CD4-positive, alpha-beta T cell treated with Interleukin-17A for 1 hour (primary cell): ENCODE measurements at places on chromosomes 7 and 10.

DNA sequence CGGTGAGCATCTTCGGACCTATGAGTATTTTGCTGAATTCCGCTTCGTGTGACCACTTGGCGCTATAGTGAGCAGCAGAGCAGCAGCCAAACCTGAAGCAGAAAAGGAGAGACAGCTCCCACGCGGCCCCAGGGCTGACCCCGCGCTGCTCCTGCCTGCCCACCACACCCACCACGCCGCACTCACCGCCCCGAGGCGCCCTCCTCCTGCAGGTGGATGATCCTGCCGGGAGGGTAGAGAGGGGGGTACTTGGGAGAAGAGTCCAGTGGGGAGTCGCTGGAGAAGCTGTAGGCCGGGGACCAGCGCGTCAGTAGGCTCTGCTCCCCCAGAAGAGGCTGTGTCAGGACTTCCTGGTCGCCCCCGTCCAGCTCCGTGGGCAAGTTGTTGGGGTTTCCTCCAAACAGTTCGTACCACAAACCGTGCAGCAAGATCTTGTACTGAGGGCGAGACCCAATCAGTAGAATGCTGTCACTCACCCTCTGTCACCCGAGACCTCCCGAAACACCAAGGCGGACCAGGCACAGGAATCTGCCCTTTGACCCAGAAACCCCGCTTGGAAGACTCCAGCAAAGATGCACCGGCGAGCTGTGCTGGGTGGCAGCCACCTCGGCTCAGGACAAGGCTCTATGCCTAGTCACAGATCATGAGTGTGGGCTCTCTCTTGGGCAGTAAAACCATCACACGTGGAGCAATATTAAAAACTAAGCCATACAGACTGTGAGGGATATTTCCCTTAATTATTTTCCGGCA lies 37.6 kb downstream of the DAGLB start:
- no peak for DNase-seq

DNA sequence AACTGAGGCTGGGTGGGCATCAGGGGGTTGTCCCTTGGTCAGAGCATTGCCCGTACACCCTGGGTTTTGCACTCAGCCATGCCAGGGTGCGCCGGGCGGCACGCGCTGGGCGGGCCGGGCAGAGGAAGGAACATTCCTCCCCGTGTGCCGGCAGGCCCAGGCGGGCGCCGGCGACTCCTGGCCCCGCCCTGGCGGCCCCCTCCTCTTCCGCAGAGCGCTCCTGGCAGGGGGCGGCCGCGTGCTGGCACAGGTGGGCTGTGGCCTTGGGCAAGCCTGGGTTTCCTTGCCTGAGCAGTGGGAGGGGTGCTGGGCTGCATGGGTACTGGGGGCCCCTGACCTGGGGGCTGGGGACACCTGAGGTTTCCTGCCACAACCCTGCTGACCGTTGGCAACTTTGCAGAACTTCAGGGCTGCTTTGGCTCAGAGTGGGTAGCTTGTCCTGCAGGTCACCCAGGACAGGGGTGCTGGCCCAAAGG lies 3.9 kb downstream of the LFNG start:
- DNase-seq: no peak

DNA sequence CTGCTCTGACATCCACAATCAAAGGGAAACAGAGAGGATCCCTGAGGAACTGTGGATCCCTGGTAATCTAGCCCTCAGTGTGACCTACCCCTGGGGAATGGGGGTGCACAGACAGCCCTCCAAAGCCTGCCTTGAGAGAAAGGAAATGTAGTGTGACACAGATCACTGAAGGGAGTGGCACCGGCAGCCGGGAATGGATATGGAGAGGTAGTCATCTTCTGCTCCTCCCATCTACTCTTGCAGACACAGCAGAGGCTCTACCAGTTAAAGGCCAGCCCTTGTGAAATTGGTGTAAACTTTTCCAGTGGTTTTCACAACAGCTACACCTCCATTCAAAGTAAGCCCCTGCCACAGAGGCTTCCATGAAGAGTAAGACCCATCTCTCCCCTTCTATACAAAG lies 144.4 kb downstream of the PCDH15 start:
- DNase-seq: no peak

GRCh38 chr7:85897967-85898366 lies 711.1 kb upstream of the SEMA3D start:
- DNase-seq: no peak

- DNase-seq: no peak
Measured at GRCh38 chr7:121123032-121123431, 134.5 kb downstream of the CPED1 start.

GRCh38 chr7:35701287-35701900 lies 6.5 kb upstream of the HERPUD2 start:
- DNase-seq: no peak

- DNase-seq: peak; percentile 50
Measured at GRCh38 chr10:30639946-30640786, 10.6 kb upstream of the LYZL2 start.

GRCh38 chr7:42219447-42219846 lies 17.6 kb downstream of the GLI3 start:
- DNase-seq: no peak

DNA sequence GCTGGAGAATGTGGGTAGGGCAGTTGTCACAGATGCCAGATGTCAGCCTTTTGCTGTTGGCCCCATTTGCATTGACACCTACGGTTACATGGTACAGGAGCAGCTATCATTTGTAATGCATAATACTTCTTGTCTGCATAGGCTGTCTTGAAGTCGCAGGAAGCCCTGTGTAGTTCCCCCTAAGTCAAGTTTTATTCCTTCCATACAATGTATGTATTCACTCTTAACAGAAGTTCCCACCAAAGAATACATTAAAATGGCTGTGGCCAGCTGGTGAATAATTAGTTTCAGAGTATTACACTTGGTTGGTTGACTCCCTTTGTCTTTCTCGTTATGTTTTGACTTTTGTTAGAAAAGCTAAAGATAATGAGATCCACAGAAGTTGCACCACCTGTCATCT lies 1169.0 kb downstream of the REEP3 start:
- DNase-seq: no peak

DNA sequence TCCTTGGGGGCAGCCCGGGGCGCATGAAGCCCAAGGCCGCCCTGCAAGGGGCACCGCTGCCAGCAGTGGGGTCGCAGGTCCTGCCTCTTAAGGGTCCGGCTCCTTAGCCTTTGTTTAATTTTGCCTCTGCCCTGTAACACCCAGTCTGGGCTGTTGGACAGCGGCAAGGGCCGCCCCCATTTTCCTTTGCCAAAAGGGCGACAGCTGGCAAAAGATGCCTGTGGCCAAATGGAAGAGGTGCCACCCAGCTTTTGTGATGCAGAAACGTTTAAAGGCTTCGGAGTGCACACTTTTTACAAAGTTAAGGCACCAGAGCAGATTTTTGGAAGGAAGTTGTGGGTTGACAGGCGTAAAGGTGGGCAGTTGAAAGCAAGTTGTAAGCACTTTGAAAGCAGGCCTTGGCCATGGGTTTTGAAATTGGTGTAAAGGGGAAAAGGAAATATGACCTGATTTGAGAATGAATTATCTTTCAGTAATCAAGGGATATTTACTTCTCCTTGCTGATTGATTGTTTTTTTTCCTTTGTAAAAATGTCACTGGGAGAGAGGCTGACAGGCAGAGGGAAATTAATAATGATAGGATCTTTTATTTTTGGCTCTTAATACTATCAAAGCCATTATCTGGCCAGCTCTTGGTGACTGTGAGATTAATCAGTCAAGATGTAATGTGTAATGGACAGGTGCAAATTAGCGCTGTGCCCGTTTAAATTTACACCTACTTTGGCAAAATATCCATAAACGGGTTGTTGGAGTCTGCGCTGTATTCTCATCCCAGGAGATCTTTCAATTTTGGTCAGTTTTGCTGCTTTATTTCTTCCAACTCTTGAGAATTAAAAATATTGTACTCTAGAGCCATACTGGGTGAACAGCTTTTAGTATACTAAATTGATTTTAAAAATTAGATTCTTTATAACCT lies 1.2 kb downstream of the CASD1 start:
- DNase-seq: peak; percentile 51

- DNase-seq: peak; percentile 25
Measured at GRCh38 chr7:84194484-84195271, at the start of gene SEMA3A. Gene SEMA3A, minus strand, starts transcription at chr7:84194789. Its CDS starts 203 bp downstream, at chr7:84194586.

- peak; percentile 88 for DNase-seq
Measured at GRCh38 chr7:131188367-131189339, 139.0 kb upstream of the MKLN1 start.

- DNase-seq: no peak
Measured at GRCh38 chr7:17205910-17206309, 92.5 kb upstream of the AHR start.

DNA sequence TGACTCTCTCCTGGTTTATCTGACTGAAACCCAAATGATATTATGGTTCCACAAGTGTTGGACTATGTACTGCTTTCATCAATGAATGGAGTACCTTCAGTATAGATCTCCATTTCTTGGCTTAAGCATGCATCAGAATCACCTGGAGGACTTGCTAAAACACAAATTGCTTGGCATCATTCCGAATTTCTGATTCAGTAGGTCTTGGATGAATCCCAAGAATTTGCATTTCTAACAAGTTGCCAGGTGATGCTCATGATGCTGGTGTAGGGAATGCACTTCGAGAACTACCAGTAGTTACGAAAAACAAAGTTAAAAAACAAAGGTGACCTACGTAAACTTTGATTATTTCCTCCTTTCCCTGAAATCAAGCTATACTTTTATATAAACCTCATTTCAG lies 119.0 kb upstream of the FEZF1 start:
- no peak for DNase-seq

GRCh38 chr7:144384555-144385245 lies 18.8 kb downstream of the NOBOX start:
- DNase-seq: no peak

DNA sequence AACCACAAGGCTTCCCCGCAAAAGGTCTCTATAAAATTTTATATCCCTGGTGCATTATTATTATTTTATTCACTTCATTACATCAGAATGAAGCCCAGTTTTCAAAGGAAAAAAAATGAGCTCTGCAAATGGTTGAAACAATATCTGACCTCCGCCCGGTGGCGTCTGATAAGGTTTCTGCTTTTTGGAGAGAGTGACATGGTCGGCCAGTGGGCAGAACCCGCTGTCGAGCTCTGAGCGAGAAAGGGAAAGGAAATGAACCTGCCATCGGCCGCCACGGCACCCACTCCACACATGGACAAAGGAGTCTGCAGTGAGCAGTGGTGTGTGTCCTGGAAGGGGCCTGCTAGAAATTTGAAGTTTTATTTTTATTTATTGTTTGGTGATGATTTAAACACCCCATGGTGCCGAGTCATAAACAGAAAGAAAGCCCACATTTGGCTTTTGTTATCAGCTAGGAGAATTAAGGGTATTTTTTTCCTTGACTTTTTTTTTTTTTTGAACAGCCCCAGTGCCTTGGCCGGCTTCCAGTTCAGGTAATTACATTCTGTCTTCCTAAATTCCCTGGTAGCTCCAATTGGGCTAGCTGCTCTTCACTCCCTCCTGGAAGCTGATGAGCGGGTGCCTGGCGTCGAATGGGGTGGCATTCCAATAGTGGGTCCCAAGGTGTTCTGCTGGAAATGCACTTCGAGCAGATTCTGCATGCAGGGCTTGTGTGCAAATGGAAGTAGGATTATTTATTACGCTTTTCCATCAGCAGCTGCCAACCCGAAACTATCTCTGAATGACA lies 149.4 kb upstream of the MKI67 start:
- no peak for DNase-seq

GRCh38 chr7:81869670-81870069 lies 99.8 kb upstream of the HGF start:
- DNase-seq: no peak

DNA sequence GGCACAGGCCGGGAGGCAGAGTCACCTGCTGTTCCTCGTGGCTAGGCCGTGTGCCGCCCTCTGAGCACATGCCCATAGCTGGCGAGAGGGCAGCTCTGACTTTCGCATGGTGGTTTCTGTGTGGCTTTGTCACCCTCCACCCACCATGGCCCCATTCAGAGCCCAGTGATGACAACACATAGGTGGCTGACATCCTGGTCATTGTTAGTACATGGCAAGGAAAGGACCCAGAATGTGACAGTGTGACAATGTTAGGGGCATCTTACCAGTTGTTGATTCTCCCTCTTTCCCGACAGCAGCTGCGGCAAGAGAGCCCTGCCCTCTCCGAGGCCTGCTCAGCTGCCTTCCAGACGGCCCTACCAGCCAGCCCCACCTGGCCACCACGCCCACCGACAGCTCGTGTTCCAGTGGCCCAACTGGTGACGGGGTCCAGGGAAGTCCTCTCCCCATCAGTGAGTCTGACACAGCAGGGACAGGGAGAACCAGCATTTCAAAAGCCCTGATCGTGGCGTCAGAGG lies 52.2 kb downstream of the ZNF467 start:
- no peak for DNase-seq

DNA sequence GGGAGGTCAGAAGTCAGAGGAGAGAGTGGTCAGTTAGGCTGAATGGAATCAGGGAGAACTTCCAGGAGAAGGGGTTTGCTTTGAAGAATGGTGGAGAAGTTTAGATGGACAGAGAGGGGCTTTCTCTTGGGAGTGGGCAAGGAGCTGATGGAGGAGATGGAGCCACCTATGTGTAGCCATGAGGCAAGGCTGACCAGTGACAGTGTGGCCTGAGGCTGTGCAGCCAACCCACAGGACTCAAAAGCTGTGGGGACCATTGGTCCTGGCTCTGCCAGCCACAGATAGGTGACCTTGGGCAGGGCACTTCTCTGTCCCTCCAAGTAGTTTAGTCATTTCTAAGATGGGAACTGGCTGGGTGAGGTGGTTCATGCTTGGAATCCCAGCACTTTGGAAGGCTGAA lies 18.7 kb downstream of the NEURL1 start:
- DNase-seq: no peak

DNA sequence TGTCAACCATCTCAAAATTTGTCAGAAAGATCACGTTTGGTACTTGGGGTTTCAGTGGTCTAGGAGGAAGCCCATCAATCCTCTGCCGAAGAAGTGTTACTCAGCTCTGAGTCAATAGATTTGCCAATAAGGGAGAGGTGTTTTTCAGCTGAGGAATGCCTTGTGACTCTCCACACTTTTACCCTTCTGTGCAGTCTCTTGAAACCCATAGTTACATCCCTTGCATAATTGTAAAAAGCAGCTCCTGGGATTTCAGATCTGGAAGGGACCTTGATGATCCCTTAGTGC lies 47.5 kb downstream of the INSYN2A start:
- no peak for DNase-seq

DNA sequence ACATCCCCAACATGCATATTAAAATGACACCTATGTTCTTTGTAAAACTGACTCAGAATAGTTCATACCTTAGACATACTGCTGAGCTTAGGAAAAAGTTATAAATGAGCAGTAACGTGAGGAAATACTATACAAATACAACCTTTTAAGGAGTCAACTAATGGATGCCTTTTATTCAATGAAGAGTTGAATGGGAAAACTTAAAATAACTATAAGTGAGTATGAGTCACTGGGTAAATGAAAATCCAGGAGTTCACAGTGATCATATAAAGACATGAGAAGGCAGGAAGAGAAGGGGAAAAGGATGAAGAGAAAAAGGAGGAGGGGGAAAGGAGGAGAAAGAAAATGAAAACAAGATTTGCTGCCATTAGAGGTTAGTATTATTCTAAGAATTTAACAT lies 157.8 kb upstream of the PCDH15 start:
- no peak for DNase-seq

DNA sequence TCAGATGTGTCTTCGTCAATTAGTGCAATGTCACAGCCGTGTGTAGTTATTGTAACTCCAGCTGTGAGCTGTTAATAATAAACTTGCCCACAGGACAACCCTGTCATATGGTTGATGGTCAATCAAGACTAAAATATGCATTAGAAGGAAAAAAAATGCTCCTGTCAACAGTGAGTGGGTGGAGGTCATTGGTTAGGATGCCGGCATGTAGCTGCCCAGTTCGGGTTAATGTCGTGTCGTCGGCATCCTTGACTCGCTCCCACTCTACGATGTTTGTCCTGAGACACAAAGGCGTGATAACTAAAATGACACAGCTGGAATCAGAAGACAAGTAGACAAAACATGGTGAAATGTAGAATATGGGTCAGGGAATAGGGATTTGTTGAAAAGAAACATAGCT lies 442.8 kb upstream of the NPVF start:
- no peak for DNase-seq
